ENCODE measurements at places on chromosomes 3 and 15.

DNA sequence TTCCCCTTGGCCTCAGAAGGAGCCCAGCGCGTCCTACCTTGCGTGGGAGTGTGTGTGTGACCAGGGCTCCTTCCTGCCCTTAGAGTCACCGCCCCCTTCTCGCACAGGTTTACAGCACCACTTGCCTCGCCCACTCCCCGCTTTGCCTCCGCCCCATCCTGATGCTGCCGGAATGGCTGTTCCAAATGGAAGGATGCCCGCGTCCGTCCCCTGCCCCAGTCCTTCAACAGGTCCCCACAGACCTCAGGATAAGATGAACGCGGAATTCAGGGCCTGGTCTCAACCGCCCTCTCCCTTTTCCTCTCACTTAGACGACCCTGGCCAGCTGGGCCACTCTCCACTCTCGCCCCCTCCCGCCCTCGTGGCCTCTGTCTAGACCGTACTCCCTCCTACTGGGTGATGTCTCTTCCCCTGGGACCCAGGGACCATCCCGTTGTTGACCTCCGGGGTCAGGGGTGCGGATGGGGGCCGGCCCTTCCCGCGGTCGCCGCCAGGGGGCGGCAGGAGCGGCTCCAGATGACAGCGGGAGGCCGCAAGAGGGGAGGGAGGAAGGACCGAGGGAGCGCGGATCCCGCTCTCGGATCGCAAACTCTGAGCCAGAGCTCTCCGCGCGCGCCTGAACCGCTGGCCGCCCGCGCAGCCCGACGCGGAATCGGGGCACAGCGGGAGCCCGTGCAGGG, at the start of gene THSD4:
Gene THSD4 (plus strand): TSS at position 585 of the 680 bp plus-strand sequence.
- peak; percentile 3 for DNase-seq

DNA sequence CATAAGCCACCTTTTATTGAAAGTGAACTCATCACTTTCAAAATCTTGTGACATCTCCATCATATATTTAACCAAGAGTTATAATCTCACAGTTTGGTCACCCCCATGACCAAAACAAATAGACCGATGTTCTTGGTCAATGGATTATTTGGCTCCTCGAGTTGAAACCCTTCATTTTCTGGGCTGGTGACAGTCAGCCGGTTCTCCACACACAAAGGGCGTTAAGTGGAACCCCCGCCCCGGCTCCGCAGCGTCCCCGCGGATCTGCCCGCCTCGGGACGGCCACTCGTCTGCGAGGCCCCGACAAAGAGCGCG, 772 bp downstream of the TSPAN3 start:
- no peak for DNase-seq

DNA sequence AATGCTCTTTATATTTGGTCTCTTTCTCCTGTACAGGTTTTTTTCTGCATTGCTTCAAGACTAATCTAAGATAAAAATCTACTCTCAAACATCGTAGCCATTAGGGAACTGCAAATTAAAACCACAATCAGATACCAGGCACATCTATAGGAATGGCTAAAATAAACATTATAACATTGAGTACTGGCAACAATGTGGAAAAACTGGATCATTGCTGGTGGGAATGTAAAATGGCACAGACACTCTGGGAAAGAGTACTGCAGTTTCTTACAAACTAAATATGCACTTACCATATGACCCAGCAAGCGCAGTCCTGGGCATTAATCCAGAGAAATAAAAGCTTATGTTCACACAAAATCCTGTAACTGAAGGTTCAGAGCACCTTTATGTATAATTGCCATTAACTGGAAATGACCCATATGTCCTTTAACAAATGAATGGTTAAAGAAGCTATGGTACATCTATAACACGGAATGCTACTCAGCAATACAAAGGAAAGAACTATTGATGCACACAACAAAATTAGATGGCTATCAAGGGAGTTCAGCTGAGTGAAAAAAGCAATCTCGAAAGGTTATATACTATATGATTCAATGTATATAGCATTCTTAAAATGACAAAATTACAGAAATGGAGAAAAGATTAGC, 6.3 kb downstream of the ABCC5 start:
- DNase-seq, result no peak

DNA sequence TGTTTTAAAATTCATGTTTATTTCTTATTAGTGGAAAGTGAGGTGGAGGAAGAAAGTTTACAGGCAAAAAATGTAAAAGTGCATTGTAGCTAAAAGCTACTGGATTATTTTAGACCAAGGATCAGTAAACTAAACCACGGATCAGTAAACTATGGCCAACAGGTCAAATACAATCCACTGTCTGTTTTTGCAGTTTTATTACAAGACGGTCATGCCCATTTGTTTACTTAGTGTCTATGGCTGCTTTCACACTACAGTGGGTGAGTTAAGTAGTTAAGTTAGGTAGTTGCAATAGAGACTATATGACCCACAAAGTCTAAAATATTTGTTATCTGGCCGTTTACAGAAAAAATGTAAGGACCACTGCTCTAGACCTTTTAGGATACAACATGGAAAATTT, 82.0 kb downstream of the NR2E3 start:
- no peak for DNase-seq

GRCh38 chr3:45026957-45027356, 854 bp downstream of the CLEC3B start:
- no peak for DNase-seq

DNA sequence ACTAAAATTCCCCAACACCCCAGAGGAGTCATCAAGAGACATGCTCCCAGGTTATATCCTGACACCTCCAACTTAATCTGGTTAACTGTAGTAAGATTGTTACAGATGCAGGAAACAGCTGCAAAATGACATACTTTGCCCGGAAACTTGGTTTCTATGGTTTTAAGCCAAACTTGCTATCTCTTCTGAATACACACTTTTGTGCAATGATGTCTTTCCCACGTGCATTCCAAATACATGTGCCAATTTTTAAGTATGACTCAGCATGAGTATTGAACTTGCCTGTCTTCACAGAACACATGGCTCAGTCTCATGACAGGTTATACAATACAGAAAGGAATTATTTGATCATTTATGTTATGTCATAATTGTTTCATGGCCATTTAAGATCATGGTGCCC, 207.0 kb upstream of the DCBLD2 start:
- DNase-seq, result no peak

DNA sequence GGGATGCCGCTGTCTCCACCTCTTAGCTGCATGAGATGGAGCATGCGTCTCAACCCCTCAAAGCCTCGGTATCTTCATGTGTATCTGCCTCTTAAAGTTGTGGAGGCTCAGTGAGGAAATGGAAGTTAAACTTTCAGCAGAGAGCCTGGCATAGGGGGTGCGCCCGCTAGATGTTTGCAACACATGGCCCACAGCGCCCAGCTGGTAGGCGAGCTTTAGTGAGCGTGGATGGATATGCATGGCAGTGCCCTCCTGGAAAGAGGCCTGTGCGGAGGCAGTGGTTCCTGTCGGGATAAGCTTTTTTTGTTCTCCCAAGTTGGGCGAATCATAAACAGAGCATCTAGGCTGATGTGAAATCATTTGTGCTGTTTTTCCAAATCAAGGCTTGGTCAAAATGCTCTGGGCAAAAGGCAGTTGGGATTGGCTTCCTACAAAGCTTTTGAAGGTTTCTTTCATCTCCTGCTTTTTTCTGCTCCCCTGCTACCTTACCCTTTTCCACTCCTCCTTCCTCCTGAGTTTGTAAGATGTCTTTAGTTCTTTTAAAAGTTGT, 272.4 kb upstream of the TPM1 start:
- no peak for DNase-seq

GRCh38 chr15:65836665-65837064, 32.6 kb upstream of the RAB11A start:
- no peak for DNase-seq

GRCh38 chr15:100994597-100995446, 75.7 kb downstream of the LRRK1 start:
- DNase-seq, result no peak

DNA sequence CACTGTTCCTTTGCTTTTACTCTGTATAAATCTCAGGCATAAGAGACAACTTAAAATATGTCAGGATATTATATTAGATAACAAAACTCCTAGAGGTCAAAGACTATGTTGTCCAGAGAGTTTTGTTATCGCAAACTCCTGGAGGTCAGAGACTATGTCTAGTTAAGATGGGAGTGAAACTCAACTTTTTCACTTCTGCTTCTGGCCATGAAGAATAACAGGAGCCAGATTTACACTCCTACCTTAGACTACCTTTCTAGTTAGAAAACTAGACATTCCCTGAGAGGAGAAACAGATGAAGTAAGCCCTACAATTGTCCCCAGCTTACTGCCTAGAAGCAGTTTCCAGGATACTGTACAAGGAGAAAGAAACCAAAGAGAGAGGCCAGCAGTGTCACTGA, 255.4 kb upstream of the UBE2E1 start:
- no peak for DNase-seq

DNA sequence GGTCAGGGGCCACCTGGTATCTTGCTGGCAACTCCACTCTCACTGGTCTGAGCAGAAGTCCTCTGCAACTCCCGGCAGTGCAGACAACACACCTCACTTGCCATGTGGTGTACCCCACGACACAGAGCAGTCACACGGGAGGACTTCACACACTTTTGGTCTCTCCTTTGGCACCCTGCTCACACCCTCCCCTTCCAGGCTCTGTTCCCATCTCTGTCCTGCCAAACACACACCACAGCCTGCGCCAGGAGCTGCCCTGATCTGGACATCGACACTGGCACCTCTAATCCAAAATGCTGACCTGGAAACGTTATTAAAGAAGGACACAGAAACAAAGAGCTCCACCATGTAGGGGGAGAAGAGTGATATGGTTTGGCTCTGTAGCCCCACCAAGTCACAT, 57.2 kb downstream of the SLC41A3 start:
- no peak for DNase-seq

- no peak for DNase-seq
Observed at GRCh38 chr15:38886315-38887163, 321.9 kb upstream of the RASGRP1 start.

- no peak for DNase-seq
Observed at GRCh38 chr15:55334371-55334770, 15.3 kb downstream of the PIGB start.

- DNase-seq, result no peak
Observed at GRCh38 chr3:194009892-194010533, 125.9 kb upstream of the HES1 start.

GRCh38 chr3:36944012-36944640, 728 bp downstream of the TRANK1 start:
- peak; percentile 2 for DNase-seq

GRCh38 chr15:77160562-77161478, 89.9 kb upstream of the TSPAN3 start:
- DNase-seq, result no peak

GRCh38 chr3:151074256-151074655, 11.2 kb upstream of the MED12L start:
- DNase-seq, result no peak

- DNase-seq, result no peak
Observed at GRCh38 chr3:42063888-42064287, 27.3 kb upstream of the TRAK1 start.

- DNase-seq, result no peak
Observed at GRCh38 chr3:16266714-16267113, 1.7 kb downstream of the OXNAD1 start.

DNA sequence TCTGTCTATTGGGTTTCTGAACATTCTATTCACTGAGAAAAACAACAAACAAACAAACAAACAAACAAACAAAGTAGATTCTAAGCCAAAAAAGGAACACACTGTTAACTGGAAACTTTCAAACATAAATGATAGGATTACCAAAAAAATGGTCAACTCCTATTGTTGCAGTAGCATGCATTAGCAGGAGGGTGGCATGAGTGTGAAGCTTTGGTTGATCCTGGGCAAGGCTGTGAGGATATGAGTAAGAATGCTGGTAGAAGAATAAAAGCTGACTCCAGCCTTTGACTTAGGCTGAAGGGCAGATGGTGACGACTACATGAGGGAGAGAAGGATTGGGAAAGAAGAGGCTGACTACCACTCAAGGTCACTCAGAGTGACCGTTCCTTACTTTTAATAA, 810.3 kb downstream of the VGLL3 start:
- no peak for DNase-seq

GRCh38 chr3:128794067-128794768, 68.2 kb downstream of the RAB7A start:
- no peak for DNase-seq
